MV-4-11 (cell line): ENCODE measurements at places on chromosomes 3 and 15.

GRCh38 chr15:101689901-101690300, 34.4 kb downstream of the TARS3 start:
- DNase-seq: no peak

- DNase-seq: no peak
These were observed 21.8 kb downstream of the MYH15 start for GRCh38 chr3:108488631-108489030.

DNA sequence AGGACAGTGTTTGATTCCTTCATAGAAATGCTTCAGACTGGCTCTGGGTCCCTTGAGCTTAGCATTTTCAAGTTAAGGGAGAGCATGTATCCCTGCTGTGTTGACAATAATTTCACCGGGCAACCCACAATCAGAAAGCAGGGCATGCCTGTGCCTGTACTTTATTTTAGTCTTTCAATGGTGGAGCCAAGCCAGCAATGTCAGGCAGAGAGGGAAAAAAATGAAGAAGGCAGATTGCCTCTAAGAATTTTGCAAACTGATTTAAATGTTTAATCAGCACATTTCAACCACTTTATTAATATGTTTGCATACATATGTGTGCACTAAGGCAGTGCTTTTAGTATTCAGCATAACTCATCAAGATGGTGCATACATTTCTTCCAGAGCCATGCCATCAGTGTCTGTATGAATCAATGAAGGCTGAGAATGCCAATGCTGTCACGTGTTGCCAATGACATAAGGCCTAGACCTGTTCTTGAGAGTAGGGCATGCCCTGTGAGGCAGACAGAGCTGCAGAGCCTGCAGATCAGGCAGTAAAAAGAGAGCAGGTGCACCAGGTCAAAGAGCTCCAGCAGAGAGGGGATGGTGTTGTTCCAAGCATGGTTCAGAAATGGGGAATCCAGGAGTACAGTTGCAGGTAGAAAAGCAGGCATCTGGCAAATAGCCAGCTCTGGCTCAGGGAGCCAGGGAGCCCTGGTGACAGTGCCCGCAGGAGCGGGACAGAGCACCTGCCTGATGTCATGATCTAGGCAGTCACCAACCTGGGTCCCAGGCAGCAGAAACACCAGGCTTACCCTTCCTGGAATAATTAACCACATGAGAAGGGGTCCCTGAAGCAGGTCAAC, 508.5 kb downstream of the GABRG3 start:
- DNase-seq: no peak

- no peak for DNase-seq
These were observed 47.2 kb downstream of the WHAMM start for GRCh38 chr15:82856397-82857170.

DNA sequence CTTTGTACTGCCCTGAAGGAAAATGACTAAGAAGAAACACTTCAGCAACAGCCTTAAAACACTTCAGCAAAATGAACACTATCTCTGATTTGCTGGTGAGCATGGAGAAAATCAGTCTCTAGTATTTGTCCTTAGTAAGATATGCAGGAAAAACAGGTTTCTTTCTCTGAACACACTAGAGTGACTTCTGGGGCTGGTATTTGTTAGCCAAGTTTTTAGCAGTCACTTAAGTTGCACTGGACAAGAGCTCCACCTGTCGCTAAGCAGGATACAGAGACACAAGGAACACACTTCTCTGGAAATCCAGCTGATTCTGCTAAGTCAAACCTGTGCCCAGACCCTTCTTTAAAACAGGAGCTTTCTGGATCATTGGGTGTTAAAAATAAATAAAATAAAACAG, 65.3 kb downstream of the CHAC1 start:
- DNase-seq: peak; percentile 28
